ENCODE measurements at places on chromosomes 4 and X.

GRCh38 chr4:25487155-25487554 lies 110.1 kb downstream of the ANAPC4 start:
- no peak for DNase-seq

- DNase-seq, result peak; percentile 75
Observed at GRCh38 chrX:148504506-148504905, 4.1 kb downstream of the AFF2 start.

- peak; percentile 41 for DNase-seq
Observed at GRCh38 chr4:6191448-6192130, 8.8 kb downstream of the JAKMIP1 start.

GRCh38 chrX:138859421-138859820 lies 147.9 kb upstream of the FGF13 start:
- DNase-seq, result no peak

- DNase-seq, result no peak
Observed at GRCh38 chr4:73814679-73815078, 21.8 kb upstream of the CXCL6 start.

- DNase-seq, result peak; percentile 86
Observed at GRCh38 chrX:33188286-33188685, 23.1 kb downstream of the DMD start.

GRCh38 chr4:146844761-146845160 lies 100.9 kb downstream of the TTC29 start:
- no peak for DNase-seq

DNA sequence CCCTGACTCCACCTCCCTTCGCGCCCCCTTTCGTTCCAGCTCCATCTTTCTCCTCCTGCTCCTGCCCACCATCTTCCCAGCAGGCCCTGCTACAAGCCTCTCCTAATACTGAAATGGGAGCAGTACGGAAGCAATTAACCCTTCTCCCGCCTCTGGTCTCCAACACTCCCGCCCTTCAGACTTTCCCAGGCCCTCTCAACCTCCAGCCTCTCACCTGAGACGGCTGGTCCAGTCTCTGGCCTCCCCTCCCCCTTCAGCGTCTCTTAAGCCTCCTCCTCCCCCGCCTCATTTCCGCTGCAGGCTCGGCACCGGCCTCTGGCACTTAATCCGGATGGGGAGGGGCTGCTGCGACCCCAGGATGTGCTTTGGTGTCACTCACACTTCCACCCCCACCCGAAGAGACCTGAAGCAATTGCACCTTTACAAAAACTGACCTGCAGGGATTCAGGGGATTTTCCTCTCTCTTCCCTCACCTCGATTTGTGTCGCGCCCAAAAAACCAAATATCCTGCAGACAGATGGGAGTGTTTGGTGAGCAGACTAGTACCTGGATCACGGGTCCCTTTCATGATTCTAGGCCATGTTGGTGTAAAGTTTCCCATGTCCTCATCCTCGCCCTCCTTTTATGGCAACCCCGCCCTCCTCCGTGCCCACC lies 657 bp downstream of the TCEAL8 start:
- peak; percentile 98 for DNase-seq

GRCh38 chr4:5956285-5957021 lies 61.8 kb downstream of the C4orf50 start:
- DNase-seq, result peak; percentile 97

- DNase-seq, result peak; percentile 85
Observed at GRCh38 chrX:17377091-17377717, 2.2 kb downstream of the NHS start.

GRCh38 chr4:140863197-140863596 lies 107.0 kb upstream of the TBC1D9 start:
- DNase-seq, result no peak

- DNase-seq, result no peak
Observed at GRCh38 chrX:101393530-101394305, 2.9 kb downstream of the RPL36A start.

DNA sequence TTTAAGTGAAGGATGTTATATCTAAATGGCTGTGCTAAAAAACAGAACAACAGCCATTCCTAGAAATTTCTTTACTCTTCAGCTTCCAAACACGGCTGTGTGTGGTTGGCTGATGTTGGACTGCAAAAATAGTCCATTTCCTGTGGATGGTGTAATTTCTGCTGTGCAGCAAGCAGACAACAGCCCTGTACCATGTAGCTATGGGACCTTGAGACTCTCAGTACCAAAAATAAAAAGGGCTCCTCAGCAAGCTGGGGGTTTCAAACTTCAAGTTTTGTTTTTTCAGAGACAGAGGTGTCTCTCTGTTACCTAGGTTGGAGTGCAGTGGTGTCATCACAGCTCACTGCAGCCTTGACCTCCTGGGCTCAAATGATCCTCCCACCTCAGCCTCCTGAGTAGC lies 18.1 kb downstream of the CD40LG start:
- no peak for DNase-seq

DNA sequence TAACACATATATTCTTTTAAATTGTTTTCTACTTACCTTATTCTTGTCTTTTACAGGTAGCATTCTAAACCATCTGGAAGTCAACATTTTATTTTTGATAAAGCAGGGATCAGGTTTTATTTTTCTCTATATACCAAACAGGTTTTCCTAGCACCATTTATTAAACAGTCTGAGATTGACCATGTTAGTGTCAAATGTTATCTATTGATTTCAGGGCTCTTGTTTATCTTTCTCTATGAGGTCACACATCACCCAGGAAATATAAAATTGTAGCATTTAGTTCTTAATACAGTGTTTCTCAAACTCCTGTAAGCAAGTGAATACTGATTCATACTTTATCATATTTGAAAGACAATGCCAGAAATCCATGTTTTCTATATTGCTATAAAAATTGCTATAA lies 28.1 kb downstream of the PPP4R3C start:
- DNase-seq, result no peak

DNA sequence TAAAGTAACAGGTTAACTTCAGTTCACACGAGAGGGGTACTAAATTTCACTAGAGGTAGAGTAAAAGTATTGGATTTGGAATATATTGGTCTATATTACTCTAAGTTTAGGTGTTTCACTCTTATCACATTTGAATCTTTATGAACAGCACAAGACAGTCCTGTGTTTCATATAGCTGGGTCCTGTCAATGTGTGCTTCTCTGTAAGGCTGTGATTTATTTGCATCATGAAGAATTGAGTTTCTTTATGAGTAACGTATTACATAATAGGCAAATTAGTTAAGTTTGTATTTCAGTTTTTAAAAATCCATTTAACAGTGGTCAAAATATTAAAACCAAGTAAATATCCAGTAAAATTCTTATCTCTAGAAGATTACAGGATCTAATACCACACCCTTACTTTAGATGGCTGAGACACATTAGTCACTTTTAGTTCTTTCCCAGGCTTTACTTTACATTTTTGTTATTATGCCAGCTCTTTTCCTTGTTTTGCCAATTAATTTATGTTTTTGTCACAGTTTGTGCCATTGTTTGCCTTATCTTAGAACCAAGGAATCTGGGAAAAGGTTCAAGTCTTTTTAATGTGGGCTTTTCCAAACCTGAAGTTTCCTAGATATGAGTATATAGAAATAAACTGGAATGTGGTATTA lies 32.1 kb downstream of the NUDT6 start:
- DNase-seq, result no peak

GRCh38 chrX:43644124-43644701 lies 11.9 kb upstream of the MAOA start:
- no peak for DNase-seq

DNA sequence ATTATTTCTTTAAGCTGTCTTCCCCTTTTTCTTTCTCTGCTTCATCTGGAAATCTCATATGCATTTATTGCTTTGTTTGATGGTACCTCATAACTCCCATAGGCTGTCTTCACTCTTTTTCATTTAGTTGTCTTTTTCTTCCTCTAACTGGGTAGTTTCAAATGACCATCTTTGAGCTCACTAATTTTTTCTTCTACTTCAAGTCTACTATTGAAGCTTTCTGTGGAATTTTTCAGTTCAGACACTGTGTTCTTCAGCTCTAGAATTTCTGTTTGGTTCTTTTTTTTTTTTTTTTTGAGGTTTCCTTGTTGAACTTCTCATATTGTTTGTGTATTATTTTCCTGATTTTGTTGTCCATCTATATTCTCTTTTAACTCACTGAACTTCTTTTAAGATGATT lies 23.0 kb downstream of the CASK start:
- DNase-seq, result no peak

GRCh38 chr4:168502861-168503260 lies 6.0 kb downstream of the PALLD start:
- no peak for DNase-seq

- DNase-seq, result no peak
Observed at GRCh38 chrX:105610411-105610810, 211.9 kb upstream of the NRK start.

- no peak for DNase-seq
Observed at GRCh38 chr4:2263926-2264321, 2.0 kb upstream of the MXD4 start.

DNA sequence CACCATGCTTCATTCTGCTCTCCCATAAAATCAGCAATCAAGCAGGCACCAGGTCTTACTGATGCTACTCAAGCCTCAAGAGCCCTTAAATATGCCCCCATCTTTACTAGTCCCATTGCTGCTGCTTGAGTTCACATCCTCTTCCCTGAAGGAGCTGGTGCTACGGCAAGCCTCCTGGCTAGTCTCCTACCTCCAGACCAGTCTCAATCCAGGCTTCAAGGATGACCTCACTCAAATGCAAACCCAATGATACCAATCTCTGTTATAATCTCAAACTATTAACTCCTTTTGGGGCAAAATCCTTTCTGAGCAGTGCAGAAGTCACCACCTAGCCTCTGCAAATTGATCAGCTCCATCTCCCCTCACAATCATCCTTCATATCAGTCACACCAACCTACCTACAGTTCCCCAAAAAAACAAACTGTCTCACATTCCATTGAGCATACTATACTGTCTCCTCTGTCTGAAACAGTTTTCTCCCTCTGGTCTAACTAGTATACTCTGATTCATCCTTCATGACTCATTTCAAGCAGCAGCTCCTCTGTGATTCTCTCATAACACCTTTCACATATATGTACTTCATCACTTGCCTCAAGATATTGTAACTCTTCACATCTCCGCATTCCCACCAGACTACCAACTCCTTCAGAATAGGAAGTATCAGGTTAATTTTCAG lies 30.0 kb downstream of the PAPSS1 start:
- DNase-seq, result no peak

DNA sequence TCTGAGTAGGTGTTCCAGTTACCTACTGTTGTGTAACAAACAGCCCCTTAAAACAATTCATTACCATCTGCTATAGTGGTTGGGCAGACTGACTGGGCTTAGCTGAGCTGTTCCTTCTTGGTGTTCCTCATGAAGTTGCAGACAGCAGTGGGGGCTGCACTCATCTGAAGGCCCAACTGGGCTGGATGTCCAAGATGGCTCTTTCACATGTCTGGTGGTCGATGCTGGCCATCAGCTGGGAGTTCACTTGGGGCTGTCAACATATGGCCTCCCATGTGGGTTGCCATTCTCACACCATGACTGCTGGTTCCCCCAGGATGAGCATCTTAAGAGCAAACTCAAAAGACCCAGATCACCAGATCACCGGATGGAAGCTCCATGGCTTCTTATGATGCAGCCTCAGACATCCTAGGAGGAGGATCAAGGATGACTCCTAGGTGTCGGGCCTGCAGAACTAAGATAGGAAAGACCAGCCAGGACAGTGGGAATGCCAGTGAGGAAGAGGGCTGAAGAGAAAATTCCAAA lies 34.3 kb upstream of the PPP2R2C start:
- DNase-seq, result no peak

DNA sequence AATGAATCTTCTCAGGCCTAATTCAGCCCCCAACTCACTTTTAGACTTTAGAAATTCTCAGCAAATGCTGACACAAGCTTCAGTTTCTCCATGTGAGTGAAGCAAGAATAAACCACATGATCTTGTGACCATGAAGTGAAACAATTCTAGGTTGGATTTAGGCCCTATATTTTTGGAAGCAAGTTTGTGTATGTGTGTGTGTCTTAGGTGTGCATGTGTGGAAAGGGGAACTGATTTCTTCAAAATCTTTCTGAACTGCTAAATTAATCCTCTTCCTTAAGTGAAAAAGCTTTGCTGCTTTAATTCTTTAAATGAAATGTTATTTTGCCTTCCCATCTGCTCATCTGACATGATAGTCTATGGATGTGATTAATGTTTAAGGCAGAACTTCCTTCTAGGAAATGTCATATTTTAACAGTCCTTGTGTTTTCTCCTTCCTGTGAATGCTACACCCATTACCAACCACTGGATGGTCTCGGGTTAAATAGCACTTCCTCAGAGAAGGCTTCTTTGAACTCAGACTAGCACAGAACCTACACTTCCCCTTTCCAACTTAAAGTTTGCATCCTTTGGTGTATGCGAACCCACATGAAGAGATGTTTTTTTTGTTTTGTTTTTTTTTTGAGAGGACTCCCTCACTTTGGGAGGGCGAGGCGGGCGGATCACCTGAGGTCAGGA lies 1.2 kb upstream of the TMEM144 start:
- peak; percentile 2 for DNase-seq

DNA sequence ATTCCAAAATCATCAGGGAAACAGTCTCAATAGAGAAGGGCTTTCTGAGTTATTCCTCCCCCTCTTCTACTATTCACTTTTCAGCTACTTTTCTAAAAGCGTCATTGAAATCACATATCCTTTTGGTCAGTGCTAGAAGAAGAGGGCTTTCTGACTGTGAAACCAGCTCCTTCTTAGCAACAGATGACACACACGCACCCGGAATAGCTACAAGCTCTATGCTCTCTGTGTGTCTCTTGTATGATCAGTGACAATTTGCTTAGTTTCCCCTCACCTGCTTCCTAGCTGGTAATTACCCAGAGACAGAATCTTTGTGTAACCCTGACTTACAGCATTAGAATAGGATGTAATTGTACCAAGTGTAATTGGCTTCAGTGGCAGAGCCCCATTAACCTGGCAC lies 268.1 kb upstream of the SLITRK2 start:
- DNase-seq, result no peak

DNA sequence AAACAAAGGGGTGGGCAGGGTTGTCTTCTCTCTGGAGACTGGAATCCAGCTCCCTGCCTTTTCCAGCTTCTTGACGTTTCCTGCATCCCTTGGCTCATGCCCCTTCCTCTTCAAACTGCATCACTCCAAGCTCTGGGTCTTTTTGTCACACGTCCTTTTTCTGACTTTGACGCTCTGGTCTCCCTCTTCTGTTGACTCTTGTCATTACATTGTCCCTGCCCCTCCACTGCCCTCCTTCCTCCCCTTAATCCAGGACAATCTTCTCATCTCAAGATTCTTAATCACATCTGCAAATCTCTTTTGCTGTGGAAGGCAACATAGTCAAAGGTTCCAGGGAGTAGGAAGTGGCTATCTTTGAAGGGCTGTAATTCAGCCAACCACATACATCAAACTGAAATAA lies 178.3 kb downstream of the TMA16 start:
- peak; percentile 17 for DNase-seq

- no peak for DNase-seq
Observed at GRCh38 chr4:65018313-65018712, 609.1 kb upstream of the TECRL start.

- DNase-seq, result no peak
Observed at GRCh38 chr4:83139514-83140156, 25.1 kb upstream of the PLAC8 start.

GRCh38 chr4:106996490-106996889 lies 39.6 kb downstream of the DKK2 start:
- no peak for DNase-seq

- no peak for DNase-seq
Observed at GRCh38 chrX:30950391-30950790, 61.3 kb upstream of the TAB3 start.
